ENCODE measurements at places on chromosomes 3 and 15.

DNA sequence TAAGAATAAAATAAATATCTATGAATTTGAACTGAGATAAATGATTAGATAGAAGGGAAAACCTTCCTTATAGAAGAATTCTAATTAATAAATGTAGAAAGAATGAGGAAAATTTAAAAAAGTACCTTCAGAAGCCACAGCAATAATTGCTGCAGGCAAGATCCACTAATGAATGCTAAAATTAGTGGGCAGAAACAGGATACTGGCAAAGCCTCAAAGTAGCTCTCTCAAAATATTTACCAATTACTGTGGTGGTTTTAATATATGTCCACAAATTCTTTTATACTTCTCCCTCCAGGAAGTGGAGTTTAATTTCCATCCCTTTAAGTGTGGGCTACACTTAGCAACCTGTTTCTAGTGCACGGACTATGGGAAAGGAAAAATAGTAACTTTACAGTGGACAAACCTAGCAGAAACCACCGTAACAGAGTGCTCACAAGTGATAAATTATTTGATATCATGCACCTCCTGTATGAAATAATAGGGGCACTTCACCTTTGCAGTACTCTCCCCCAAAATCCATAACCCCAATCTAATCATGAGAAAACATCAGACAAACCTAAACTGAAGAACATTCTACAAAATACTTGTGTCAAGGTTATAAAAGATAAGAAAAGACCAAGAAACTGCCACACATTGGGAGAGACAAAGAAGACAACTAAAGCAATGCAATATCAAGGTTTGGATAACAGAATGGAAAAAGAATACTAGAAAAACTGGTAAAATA is 6.8 kb downstream of the PEAK1 start:
- DNase-seq, result no peak

GRCh38 chr15:36966708-36967107 is 133.6 kb downstream of the MEIS2 start:
- no peak for DNase-seq

DNA sequence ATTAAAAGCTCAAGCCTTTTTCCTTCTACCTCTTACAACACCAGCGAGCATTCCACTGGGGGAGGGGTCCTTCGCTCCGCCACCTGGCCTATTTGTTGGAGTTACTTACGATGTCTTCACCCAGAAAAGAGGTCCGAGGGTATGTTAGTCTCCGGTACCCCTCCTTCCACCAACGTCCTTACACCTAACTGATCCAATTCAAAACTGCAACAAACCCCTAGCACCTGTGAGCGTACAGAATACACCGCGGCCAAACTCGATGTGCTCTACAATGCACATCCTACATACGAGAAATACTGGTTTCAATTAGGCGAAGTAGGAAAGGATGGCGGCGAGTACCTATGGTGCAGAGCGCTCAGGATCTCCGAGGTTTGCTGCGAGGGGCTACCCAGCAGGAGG is 944 bp downstream of the SLITRK3 start:
- DNase-seq, result no peak

- no peak for DNase-seq
Observed at GRCh38 chr3:186137051-186137685, 28.3 kb upstream of the ETV5 start.

GRCh38 chr15:31461911-31462480 is 135.4 kb downstream of the KLF13 start:
- DNase-seq, result no peak

DNA sequence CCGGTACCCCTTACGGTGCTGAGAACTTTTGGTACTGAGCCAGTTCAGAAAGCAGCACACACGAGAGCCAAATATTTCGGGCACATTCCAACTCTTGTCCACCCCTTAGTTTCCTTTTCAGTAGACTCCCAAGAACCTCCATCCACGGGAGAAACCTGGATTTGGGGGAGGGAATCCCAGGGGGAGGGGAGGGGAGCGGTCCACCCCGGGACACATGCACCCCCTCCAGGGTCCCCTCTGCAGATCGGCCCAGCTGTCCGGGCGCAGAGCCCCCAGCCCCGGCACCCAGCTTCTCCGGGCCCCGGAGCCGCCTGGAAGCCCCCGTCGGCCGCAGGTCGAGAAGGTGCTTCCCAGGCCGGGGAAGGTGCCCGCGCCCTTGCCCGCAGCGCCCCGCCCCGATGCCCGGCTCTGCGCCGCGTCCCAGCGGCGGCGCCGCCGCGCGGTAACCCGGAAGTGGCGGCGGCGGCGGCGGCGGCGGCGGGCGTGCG is 455 bp upstream of the ABHD17C start:
- DNase-seq, result no peak

- DNase-seq, result no peak
Observed at GRCh38 chr3:69866988-69867720, 127.9 kb downstream of the MITF start.

DNA sequence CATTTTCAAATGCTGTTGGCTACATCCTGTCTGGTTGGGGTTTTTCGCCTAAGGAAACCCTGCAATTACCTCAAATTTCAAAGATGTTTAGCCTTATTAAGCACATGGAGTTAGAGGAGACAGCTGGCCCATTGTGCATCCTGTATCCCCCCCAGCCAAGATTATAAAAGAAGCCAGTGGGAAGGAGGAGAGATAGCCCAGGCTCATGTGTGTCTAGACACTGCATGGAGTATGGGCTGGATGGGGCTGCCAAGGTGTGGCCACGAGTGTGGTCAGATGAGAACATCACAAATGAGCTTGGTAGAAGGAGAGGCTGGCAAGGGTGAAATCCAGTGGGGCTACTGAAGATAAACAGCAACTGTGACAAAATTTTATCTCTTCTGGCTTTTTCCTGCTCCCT is 270.0 kb upstream of the TBC1D5 start:
- no peak for DNase-seq

DNA sequence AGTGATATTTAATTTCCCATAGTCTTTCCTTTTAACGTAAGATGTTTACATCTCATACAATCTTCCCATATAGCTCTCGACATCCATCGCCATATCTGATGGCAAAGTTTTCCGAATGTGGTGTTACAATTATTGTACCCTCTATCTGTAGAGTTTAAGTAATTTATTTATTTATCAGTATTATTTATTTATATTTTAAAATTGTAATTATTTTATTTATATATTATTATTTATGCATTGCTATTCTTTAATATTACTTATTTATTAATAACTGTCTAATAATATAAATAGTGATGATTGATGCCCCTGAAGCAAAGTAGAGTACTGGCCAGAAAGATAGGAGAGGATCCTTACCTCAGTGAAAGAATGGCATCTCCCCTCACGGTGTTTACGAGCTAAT is 812.9 kb downstream of the VGLL3 start:
- no peak for DNase-seq

DNA sequence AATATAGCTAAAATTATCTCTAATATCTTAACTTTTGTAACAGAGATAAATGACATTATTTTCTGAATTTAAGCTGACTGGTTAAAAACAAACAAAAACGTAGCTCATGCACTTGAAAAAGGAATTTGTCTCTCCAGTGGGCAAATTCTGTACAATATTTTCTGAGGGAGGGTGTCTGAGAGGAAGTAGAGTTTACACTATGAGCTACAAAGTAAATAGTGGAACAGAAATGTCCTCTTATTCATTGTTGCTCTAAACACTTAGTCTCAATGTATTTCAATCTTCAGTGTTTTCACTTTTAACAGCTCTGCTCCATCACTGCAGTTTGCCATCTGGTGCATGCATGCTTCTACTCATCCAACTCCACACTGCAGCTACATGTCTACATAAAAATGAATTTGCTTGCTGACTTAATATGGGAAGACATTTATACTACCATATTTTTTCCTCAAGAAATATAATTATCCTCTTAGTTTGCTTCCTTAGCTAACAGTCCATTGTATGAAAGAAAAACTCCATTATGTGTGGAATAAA is 817.4 kb upstream of the LMCD1 start:
- no peak for DNase-seq

DNA sequence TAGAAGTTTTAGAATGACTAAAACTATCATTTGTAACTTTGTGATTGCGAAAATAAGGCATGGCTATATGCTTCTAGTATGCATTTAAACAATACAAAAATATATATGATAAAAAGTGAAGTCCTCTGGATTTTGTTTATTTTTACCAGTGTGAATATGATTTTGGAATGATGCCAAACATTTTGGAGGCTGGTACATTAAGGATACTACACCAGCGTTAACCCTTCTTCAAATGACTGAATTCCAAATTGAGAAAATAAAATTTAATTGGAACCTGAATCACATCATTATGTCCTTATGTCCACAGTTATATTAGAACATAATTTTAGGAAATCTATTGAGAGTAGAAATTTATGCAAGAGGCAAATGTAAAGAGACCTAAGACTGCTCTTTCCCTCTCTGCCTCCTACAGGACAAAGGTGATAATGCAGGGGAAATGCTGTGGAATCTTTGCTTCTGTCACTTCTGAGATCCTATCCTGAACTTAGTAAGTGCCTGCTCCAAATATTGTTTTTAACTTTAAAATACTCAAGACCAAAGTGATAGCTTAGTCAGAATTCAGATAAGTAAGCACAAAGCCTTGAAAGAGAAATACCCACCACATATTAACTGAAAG is 121.1 kb upstream of the NANOGP8 start:
- DNase-seq, result no peak

- DNase-seq, result no peak
Observed at GRCh38 chr3:37519661-37520060, 342.0 kb upstream of the CTDSPL start.

DNA sequence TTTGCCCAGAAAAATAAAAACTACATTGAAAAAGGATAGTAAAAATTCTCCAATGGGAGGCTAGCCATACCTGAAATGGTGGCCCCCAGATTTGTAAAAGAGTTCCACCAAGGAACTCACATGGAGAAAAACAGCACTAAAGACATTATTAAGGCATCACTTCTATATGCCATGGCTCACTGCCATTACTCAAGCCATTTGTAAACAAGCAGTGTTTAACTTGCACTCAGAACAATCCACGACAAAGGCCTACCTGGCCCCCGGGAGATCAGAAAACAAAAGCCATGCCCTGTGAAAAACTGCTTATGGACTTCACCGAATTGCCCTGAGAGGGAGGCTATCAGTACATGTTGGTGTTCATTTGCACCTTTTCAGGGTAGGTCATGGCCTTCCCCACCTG is 19.6 kb downstream of the CCR8 start:
- no peak for DNase-seq
